ENCODE measurements at places on chromosomes 4 and X.

GRCh38 chr4:110625576-110626257, 2.8 kb upstream of the PITX2 start:
- no peak for DNase-seq

DNA sequence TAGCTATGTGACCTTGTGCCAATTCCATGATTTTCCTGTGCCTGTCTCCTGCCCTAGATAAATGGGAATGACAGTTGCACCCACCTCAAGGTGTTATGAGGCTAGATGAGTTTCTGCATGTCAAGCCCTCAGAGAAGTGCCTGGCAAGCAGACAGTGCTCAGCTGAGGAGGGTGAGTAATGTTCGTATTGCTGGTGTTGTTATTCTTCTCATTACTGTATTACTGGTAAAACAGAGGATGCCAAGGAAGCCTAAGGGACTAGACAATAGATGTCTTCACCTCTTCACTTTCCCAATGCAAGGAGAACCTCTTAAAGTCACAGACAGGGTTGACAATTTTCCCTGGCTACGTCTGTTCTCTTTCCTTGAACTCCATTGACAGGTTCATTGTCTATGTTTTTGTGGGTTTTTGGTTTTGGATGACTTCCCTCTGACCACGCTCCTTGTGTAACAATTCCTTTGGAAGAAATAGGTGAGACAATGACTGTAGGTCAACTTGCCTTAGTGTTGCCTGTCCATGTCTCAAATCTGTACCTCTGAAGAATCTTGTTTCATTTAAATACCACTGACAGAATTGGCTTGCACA, 19.2 kb downstream of the ETDC start:
- DNase-seq = no peak

DNA sequence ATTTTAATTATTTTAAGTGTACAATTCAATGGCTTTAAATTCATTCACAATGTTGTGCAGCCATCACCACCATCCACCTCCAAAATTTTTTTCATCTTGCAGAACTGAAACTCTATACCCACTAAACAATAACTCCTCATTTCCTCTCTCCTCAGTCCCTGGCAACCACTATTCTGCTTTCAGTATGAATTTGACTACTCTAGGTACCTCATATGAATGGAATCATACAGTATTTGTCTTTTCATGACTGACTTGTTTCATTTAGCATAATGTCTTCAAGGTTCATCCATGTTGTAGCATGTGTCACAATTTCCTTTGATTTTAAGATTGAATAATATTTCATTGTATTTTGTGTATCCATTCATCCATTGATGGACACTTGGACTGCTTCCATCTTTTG, 46.9 kb downstream of the KIF4A start:
- DNase-seq = no peak

- no peak for DNase-seq
These were observed 42.7 kb upstream of the CTAG2 start for GRCh38 chrX:154695911-154696675.

- no peak for DNase-seq
These were observed 165.8 kb upstream of the CYSLTR1 start for GRCh38 chrX:78493180-78493579.

- no peak for DNase-seq
These were observed 1.9 kb downstream of the MYL5 start for GRCh38 chr4:675980-676870.

Measured in DMS79 treated with DMSO at 0.1 percent for 48 hours (cell line).